ELR (cell line): ENCODE measurements at places on chromosomes 5 and 9.
A peak's percentile ranks its signal among the peaks of the same experiment; 100 is the strongest.

DNA sequence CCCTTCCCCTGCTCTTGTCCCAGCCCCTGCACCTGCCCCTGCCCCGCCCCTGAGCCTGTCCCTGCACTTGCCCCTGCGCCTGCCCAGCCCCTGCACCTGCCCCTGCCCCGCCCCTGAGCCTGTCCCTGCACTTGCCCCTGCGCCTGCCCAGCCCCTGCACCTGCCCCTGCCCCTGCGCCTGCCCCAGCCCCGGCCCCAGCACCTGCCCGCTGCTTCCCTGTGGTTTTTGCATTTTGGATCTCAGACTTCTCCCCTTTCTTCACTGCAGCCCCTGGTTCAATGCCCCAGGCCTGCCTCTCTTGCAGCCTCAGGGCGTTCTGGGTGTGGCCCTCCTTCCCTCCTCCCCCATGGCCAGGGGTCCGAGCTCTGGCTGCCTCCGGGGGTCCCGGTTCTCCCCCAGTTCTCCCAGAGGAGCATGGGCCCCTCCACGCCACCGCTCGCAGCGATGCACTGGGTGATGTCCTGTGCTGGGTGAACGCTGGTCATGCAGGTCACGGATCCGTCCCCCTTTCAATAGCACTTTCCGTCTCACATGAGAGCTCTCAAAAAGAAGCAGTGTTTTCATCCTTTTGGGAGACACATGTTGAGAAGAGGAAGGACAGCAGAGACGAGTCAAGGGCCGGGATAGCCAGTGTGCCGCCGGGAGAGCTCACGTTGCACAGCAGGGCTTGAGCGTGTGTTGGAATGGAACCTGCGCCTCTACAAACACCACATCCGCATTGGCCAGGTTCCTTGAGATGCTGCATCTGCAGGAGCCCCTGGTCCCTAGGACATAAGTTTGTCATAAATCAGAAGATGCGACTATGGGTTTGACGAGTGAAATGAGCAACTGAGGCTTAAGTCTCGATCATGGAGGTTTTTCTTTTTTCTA is 44.0 kb upstream of the IRX4 start:
- DNase-seq: no peak

- DNase-seq: peak; percentile 13
Observed at GRCh38 chr5:17305964-17306725, 88.7 kb downstream of the BASP1 start.

DNA sequence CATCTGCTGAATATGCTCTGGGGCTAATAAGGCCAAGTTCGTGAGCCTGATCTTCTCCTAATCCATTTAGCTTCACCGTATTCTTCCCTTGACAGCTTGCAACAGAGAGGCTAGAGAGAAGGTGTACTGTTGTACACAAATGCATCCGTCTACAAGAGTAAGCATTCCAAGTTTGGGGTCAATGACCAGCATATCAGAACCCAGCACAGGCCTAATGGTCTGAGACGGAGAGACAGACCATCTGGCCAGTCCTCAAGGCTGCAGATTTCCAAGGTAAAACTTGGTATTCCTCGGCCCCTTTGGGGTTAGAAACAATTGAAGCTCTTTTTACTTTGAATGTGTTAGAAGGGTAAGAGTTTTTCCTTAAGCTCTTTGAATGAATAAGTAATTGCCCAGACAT is 481.2 kb upstream of the KLF4 start:
- DNase-seq: no peak

- no peak for DNase-seq
Observed at GRCh38 chr5:143677403-143677802, 134.6 kb upstream of the HMHB1 start.

DNA sequence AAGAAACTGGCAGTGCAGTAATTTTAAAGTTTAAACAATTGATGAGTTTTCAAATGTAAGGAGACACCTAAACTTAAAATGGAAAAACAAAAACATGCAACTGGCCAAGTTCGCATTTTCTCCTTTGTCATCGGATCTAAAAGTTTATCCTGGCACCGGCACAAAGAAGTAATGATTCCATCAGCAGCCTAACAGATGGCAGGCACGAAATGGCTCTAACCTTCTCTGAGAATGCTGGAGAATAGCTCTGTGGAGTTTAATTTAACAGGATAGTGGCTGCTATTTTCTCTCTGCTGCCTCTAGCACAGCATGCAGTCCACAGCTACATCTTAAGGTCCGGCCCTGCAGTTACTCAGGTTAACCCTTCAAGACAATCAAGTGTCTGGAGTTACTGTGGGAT is 82.2 kb downstream of the PRELID2 start:
- peak; percentile 15 for DNase-seq

- DNase-seq: peak; percentile 56
Observed at GRCh38 chr5:56003179-56003578, 8.4 kb upstream of the IL6ST start.

DNA sequence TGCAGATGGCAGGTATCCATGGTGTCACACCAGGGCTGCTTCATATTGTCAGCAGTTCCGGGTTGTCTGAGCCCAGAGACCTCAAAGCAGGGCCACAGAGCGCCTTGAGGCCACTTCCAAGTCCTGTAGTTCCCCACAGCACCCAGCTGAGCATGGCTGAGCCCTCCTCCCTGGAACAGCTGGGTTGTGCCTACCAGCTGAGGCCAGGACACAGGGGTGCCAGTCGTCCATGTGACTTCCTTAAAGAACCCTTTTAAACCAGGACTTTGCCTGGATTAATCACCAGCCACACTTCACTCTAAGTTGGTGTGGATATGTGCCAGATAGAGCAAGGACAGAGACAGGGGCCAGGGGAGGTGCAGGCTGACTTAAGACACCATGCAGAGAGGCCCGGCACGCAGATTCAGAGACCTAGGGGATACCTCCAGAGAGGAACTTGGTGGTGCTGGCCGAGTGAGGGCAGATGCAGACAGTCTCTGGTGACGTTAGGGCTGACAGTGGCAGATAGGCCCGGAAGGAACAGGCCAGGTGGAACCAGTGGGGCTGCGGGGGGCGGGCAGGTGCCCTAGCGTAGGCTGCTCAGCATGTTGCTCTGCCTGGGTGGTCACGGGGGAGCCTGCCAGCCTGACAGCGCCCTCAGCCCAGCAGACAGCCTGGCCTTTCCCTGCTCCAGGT is 142.7 kb downstream of the CACNA1B start:
- no peak for DNase-seq

DNA sequence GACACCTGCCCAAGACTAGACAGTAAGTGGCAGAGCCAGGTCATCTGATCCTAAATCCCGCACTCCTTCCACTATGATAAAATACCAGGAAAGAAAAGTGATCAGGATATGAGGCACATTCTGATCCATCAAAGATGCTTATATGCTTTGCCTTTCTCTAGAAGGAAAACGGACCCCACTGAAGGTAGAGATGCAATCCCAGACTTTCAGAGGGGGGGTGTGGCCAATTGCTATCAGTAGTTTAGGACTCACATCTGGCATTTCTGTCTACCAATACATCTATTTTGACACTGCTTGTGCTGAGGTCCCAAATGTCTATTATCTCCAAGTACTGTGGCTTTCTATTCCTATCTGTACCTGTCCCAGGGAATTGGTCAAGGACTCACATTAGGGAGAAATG is 1.7 kb downstream of the TRIM52 start:
- DNase-seq: peak; percentile 27

DNA sequence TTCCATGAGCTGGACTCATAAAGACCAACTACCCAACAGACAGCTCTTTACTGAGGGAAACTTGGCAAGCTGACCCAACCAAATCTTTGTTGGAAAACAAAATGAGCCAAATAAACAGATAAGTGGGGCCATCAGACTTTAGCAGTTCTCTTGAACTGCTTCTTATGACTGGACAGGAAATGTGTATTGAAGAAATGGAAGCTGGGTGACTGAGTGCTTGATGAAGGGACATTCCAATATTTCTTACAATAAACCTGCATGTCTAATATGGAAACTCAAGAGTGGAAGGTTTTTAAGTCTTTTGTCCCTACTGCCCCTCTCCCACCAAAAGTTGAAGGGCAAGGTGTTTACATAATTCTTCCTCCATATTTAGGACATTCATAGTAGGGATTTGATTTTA is 218.8 kb upstream of the NR4A3 start:
- no peak for DNase-seq

DNA sequence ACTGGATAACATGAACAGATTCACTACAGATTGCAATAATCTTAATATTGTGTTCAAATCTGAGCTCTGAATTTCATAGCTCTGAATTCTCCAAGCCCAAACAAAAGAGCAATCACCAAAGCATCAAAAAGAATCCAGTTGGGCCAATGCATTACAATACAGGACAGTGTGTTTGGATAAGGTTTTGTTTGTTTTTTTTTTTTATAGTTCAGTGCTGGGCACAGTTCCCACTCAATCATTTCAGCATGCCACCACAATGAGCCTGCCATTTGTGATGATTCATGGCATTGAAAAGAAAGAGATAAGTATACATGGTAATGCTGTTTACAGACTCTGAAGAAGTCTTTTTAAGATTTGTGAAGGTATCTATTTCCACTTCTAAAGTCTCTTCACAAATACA is 1.7 kb upstream of the HTR1A start:
- no peak for DNase-seq

DNA sequence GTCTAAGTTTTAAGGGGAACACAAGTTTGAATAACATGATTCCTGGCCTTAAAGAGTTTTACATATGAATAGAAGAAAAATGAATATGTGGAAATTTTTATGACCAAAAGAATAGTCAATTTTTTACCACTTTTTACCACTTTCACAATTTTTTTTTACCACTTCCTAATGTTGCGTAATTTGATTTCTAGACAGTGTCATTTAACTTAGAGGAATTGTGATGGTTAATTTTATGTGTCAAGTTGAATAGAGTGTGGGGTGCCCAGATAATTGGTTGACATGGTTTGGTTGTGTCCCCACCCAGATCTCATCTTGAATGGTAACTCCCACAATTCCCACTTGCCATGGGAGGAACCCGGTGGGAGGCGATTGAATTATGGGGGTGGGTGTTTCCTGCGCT is 416.6 kb downstream of the KIF4B start:
- DNase-seq: no peak

DNA sequence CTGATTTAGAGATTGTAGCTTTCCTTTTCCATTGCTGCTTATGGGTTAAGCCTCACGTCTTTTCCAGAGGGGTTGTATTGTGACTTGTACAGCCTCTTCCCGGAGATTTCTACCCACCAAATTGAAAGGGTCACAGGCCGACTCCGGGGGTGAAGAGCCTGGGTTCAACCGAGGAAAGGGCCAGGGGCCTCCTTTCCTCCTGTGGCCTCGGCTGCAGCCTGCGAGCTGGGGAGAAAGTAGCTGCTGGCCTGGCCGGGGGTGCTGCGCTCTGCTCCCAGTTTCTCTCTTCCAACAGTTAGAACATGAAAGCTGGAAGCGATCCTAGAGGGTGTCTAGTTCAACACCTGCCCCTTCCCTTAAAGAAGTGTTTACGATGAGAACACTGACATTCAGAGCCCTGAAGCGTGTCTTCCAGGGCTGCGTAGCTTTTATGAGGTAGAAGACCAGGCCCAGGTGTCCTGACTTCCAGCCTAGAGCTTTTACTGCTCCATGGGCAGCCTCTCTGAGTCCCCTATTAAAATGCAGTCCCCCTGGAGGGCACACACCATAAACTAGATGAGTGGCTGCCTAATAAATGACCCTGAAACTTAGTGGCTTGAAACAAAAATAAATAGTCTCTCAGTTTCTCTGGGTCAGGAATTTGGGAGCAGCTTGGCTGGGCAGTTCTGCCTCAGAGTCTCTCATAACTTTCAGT is 56.9 kb downstream of the ACER2 start:
- no peak for DNase-seq

- no peak for DNase-seq
Observed at GRCh38 chr5:88833371-88834130, 49.4 kb downstream of the MEF2C start.

- DNase-seq: peak; percentile 83
Observed at GRCh38 chr5:138180183-138180782, 1.4 kb downstream of the KIF20A start.

DNA sequence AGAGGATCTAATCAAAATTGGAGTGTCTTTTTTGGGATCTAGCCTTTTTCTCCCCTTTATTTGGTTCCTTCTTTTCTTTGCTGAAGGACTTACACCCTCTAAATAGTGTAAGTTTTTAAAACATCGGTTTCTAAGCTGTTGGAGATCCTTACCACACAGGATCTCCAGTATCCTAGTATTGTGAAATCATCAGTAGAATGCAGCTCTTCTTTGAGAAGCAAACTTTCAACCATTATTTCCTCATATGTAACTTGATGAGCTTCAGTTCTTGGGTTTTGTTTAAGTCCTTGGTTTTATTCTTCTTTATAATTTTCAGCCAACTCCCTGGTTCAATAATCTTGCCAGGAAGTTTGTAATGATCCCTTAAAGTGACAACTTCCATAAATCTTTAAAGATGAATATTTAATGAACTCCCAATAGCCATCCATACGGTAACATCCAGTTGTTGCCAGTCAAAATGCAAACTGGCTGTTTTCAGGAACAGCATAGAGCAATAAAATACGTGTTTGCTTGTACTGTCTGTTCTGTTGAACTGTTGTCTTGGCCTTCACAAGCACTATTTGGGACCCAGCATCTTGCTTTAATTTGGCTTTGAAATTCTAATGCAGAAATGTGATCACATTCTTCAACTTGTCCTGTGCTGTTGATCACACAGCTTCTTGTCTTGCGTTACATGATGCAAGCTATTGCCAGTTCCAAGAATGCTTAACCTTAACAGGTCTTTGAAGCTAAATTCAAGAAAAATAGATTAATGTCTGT is 34.8 kb upstream of the TTC23L start:
- DNase-seq: no peak

DNA sequence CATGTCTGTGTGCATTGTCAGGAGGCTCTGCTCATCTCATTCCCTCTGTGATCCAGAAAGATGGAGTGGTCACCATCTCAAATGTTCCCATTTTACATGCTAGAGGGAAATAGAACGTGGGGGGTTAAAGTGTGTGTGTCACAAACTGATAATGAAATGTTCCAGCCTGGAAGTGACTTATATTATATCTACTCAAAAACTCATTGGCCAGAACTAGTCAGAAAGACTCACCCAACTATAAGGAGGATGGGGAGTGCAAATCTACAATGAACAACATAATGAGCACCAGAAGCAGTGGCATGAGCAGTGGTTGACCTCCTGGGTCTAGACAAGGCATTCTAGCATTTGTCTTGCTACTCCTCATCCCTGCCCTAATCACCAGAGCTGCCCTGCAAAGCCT is 81.0 kb downstream of the HTR4 start:
- DNase-seq: no peak

DNA sequence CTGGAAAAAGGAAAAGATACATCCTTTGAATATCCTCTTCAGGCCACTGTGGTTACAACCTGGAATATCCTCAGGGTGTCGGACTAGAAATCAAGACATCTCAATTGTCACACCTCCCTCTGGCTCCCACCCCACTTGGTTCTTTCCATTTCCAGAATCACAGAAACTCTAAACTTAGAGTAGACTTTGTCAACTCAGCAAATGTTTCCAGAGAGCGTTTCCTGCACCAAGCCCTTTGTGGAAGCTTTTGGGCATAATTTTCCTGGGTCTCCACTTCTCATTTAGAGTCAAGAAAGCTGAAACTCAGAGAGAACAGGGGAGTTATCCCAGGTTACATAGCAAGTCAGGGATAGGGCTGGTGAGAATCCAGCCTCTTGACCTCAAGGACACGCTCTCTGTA is 108.8 kb downstream of the ASTN2 start:
- no peak for DNase-seq
